ENCODE measurements at places on chromosomes 1 and 21.

GRCh38 chr21:45499201-45499750, 43.0 kb downstream of the SLC19A1 start:
- DNase-seq: no peak

DNA sequence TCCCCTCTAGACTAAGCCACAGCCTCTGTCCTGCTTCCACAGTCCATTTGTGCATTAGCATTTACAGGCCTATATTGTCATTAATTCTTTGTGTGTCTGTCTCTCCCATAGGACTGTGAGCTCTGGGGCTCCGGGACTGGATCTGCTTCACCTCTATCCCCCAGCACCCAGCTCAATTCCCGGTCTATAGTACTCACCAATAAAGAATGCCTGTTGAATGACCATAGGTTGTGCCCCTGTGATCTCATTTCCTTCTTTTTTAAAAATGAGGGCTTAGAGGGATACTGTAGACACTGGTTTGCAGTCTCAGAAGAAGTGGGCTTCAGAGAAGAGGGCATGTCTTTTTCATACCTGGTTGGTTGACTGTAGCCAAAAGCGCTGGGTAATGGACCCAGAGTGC, 8.8 kb upstream of the POU3F1 start:
- DNase-seq: no peak

DNA sequence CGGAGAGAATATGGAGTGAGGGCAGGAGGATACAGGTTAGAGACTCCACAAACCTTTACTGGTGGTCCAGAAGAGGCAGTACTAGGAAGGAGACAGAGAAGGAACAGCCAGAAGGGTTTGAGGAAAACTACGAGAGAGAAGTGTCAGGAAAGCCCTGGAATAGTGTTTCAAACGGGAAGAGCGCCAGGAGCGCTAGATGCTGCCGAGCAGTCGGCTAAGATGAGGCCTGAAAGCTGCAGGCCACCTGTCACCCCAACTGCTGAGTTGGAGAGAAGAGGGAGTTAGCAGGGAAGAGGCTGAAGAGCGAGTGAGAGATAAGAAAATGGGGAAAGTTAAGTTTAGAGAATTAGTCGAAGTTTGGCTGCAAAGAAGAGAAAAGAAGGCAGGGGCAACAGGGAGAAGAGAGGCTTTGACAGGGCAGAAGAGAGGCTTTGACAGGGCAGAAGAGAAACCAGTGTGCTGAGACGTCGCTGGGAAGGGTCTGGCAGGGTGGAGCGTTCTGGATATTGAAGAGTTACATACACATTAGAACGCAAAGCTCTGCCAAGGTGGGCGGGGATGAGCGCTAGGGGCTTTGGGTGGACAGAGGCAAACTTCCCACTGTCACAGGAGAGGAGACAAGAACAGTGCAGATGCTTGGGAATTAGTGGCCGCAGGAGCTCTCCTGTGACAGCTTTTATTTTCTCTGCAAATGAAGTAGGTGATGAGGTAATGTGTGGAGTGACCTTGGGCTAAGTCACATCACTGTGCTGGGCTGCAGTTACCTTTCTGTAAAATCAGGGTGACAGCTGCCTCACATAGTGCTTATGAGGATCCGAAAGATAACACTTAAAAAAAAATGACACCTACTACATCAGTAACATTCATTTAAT, 31.2 kb downstream of the PCSK9 start:
- DNase-seq: no peak

- no peak for DNase-seq
Measured at GRCh38 chr1:223198628-223198965, 55.5 kb upstream of the TLR5 start.

- DNase-seq: no peak
Measured at GRCh38 chr1:73778471-73778870, 419.5 kb downstream of the LRRIQ3 start.

- no peak for DNase-seq
Measured at GRCh38 chr21:28439251-28439650, 553.4 kb downstream of the LTN1 start.

DNA sequence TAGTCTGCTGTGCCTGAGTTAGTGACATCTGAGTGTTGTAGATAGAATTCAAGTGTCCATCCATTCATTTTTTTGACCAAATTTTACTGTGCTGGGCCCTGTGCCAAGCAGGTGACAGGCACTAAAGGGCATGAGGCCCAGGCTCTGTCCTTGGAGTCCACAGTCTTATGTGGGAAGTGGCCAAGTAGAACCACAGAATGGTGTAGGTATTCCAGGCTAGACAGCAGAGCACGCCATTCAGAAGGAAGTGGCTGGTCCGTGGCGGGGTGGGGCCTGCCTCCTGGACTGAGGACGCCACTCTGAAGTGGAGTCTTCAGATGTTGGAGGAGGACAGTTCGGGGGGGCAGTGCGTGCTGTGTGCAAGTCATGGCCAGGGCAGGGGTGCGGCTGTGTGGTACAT, 68.9 kb upstream of the ACTL8 start:
- no peak for DNase-seq

DNA sequence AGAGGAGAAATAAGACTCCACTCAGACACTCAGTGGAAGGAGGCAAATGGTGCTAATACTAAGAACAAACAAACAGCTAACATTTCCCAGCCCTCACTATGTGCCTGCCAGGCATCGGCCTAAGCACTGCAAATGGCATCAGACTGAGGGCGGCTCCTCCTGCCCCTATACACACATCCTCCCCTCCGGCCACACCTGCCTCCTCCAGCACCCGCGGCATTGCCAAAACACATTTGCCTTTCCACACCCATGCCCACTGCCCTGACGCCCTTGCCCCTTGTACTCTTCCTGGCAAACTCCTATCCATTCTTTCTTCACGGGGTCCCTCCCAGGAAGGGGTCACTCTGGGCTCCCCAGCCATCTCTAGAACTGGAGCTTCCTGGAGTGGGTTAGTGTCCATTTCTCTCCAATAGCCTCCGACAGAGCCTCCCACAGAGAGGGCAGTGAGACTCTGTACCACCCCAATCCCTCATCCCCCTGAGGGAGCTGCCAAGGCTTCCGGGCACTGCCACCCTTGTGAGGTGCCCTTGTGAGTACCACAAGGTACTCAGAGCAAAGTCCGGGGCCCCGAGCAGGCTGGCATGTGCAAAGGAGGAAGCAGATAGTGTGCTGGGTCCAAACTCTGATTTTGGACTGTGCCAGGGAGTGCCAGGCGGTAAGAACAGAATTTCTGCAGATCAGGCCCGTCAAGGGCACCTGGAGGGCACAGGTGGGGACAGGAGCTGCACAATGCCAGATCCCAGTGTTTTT, 959 bp downstream of the AKR7A3 start:
- DNase-seq: no peak

DNA sequence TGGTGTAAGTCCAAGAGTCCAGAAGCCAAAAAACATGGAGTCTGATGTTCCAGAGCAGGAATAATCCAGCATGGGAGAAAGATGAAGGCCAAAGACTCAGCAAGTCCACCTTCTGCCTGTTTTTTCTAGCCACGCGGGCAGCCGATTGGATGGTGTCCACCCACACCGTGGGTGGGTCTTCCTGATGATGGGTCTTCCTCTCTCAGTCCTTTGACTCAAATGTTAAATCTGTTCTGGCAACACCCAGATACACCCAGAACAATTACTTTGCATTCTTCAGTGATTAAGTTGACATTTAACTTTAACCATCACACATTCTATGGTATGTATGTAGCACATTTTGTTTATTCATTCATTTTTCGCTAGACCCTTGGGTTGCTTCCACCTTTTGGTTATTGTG, 944.4 kb downstream of the PLA2G4A start:
- DNase-seq: no peak

GRCh38 chr1:162840250-162840839, 20.6 kb downstream of the CCDC190 start:
- DNase-seq: no peak

DNA sequence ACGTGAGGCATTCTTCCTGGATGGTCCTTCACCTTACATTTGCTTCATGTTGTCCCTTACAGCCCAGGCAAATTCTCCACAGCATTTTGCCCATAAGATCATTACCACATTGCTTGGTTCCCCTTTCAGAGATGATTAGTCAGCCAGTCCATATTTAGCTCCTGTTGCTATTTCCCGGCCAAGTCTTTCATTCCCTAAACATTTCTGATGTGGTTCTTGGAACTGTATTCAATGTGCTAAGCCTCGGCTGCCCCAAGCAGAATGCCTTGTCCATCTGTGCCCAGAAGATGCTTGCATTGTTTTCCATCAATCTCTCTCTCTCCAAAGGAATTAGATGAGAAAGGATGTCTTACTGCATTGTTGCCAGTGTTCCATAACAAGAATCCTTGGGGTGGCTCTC, 420.9 kb upstream of the CAMK1G start:
- peak; percentile 12 for DNase-seq

DNA sequence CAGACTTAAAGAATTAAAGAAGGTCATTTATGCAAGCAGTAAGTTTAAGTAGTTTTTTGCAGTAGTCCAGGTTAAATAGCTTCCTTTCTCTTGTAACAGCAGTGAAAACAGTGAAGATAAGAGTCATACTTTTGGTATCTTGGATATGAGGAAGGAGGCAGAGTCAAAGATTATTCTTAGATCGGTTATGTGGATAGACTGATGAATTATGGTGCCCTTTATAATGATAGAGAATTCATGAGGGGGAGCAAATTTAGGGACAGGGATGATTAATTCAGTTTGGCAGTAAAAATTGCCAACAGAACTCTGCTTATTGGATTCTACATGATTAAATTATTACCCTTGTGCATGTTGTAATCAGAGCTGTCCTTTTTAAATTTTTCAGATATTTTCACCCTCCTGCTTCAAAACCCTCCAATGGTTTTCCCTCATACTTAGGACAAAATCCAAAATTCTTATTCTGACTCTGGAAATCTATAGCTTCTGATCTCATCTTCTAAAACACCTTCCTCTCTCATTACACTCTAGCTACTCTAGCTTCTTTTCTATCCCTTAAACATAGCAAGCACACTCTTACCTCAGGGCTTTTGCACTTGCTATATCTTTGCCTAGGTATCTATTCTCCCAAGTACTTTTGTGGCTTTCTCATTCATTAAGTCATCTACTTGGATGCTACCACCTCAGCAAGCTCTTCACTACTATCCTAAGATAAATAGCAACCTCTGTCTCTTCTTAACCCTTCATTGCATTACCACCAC, 79.8 kb downstream of the PKN2 start:
- DNase-seq: peak; percentile 45

DNA sequence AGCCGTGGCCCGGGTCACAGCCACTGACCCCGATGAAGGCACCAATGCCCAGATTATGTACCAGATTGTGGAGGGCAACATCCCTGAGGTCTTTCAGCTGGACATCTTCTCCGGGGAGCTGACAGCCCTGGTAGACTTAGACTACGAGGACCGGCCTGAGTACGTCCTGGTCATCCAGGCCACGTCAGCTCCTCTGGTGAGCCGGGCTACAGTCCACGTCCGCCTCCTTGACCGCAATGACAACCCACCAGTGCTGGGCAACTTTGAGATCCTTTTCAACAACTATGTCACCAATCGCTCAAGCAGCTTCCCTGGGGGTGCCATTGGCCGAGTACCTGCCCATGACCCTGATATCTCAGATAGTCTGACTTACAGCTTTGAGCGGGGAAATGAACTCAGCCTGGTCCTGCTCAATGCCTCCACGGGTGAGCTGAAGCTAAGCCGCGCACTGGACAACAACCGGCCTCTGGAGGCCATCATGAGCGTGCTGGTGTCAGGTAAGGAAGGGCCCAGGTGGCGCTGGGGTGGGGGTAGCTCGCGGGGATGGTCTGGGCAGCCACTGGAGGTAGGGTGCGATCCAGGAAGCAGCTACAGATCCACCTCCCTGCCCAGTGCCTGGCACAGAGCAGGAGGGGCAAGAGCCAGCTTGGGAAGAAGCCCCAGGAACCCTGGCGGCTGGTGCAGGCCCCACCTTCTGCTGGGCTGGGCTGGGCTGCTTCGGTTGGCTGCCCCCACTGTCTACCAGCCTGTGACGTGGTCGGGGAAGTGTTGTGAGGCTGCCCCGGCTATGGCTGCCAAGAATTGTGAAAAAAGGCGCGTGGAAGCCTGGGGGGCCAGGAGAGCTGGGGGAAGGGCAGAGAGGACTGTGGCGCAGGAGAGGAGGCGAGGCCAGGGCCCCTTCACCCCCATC, 3.8 kb downstream of the CELSR2 start:
- DNase-seq: no peak

- DNase-seq: no peak
Measured at GRCh38 chr1:211876851-211877590, 46.5 kb upstream of the LPGAT1 start.

- no peak for DNase-seq
Measured at GRCh38 chr1:76101548-76101947, 27.0 kb downstream of the ST6GALNAC3 start.

- DNase-seq: no peak
Measured at GRCh38 chr1:33021567-33022431, 14.9 kb downstream of the AK2 start.

- no peak for DNase-seq
Measured at GRCh38 chr1:26049531-26050247, 3.8 kb upstream of the SLC30A2 start.

DNA sequence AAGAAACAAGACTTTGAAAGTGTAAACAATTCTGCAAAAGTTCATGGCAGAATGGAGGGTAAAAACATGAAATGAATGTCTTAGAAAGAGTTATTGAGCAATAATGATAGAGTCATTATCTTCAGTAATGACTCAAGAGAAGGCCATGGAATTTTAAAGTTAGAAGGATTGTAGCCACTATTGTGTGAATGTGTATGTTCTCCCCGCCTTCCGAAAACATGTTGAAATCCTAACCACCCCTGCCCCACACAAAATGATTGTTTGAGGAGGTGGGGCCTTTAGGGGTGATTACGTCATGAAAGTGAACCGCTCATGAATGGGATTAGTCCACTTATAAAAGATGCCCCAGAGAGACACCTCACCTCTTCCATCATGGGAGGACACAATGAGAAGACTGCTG, 93.8 kb upstream of the CCDC190 start:
- no peak for DNase-seq

- no peak for DNase-seq
Measured at GRCh38 chr1:15837931-15838330, 9.6 kb upstream of the SPEN start.

GRCh38 chr1:211320980-211321379, 5.7 kb upstream of the TRAF5 start:
- DNase-seq: no peak

DNA sequence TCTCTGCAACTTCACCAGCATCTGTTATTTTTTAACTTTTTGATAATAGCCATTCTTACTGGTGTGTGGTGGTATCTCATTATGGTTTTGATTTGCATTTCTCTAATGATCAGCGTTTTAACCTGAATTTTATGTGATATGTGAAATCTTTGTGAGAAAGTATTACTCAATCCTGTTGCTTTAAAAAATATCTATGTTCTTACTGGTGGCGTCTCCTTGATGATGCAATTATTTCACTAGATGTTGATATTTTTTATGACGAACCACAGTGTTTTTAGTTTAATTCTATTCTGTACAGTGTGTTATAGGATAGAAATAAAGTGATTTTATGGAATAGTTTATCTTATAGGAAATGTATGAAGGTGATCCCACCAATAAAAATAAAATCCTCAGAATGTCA, 54.7 kb upstream of the GPR88 start:
- DNase-seq: no peak

DNA sequence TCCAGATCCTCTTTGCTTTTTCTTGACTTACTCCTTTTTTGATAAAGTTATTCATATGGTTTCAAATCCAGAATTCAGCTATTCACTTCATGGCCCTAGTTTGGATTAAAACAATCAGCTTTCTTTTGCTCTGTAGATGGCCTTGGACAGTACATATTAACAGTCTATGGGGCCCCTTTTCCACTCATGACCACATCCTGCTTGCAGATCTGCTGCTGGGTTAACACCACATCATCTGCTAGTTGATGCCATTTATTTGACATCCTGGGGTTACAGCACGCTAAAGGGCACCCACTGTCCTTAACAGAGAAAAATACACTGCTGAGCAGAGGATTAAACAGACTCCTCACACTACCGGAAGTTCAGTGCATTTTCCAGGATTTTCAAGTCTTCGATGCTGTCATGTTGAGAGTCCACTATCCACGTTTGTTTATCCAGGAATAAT, 941 bp upstream of the IFI16 start:
- DNase-seq: no peak

Data from AG04449 (cell line).